Stimulated activated CD8-positive, alpha-beta memory T cell treated with anti-CD3 and anti-CD28 coated beads, Interleukin-2, amount 100 ng/mL, for 48 hours (primary cell): ENCODE measurements at places on chromosomes 4 and X.

GRCh38 chrX:88613338-88613737 is 133.7 kb upstream of the CPXCR1 start:
- no peak for DNase-seq

DNA sequence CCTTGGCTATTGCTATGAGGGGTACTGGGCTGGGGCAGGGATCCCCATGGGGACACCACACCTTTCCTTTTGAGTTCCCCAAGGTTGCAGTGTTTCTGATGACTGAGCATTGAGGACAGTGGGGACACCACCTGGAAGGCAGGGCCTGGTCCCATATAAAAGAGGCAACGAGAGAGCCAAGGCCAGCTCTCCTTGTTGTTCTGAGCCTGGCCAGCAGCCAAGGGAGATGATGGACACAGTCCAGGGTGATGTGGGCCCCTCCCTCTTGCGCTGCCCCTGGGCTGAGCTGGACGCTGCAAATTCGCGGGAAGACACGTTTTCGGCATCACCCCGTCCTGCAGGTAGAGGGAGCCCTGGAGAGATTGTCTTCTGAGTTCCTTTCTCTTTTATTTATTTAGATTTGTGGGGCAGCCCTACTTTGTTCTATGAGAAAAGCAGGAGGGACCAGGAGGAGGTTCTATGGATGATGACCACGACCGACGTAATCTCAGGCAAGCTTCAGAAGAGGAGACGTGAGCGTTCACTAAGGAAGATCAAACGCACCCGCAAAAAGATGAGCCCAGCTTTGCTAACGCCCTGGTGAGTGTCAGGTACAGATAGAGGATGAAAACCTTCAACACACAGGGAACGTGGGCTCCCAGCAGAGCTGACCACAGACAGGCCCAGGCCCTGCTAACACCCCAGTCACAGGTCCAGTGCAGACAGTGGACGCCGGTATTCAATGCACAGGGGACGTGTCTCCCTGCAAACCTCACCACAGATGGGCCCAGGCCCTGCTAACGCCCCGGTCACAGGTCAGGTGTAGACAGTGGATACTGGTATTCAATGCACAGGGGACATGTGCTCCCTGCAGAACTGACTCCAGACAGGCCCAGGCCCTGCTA is 97.4 kb downstream of the SHOX start:
- DNase-seq: no peak

DNA sequence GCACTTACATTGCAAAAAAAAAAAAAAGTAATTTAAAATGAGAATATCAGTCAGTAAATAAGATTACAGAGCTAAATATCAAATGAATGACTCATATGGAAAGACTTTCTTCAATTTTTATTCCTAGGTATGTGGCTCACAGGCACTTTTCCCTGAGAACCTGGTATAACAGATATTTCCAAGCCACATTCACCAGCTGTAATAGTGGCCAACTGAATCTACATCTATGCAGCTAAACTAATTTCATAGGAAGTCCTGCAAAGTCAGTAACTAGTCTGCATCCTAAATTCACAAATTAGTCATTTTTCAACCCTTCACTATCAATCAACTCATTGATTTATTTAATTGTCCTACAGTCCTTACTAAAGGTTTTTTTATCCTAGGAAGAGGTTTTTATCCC is 5.6 kb downstream of the PDE5A start:
- no peak for DNase-seq

- no peak for DNase-seq
Observed at GRCh38 chrX:21658152-21658737, at the start of gene KLHL34. TSS of gene KLHL34 (minus strand) at chrX:21658330. CDS start at chrX:21657788, 542 bp downstream.

DNA sequence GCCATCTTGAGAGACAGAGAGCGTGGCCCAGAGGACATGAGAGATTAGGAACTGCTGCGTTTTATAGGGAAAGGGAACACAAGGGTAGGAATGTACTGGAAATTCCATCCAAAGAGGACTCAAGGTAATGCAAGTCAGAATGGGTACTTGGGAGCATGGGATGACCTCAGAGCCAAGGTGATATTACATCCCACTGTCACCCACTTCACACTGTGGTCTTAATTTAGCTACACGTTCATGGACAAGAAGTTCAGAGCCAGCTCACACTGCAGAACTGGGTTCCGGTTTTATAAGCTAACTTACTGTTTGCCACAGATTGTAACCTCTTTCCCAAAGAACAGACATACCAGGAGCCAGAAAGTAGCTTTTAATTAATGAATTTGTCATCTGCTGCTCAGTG is 244.7 kb downstream of the CBR4 start:
- no peak for DNase-seq

- DNase-seq: no peak
Observed at GRCh38 chrX:118541482-118541881, 45.9 kb downstream of the DOCK11 start.

DNA sequence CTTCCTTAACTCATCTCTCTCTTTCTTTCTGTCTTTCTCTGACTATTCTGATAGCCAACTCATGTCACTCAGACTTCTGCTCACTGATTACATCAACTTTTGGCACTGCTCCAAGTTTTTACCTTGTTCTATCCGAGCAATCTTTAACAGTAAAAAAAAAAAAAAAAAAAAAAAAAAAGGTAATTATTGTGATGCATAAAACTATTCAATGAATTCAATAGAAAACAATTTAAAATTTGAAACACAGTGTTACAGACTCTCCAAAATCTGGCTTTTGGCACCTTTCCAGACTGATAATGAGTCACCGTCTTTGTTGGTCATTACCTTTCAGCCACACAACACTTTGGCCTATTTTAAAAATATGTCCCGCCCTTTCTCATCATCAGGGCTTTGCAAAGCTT is 229.5 kb downstream of the GALNTL6 start:
- no peak for DNase-seq

- peak; percentile 32 for DNase-seq
Observed at GRCh38 chrX:24081661-24082154, 27.0 kb downstream of the EIF2S3 start.

DNA sequence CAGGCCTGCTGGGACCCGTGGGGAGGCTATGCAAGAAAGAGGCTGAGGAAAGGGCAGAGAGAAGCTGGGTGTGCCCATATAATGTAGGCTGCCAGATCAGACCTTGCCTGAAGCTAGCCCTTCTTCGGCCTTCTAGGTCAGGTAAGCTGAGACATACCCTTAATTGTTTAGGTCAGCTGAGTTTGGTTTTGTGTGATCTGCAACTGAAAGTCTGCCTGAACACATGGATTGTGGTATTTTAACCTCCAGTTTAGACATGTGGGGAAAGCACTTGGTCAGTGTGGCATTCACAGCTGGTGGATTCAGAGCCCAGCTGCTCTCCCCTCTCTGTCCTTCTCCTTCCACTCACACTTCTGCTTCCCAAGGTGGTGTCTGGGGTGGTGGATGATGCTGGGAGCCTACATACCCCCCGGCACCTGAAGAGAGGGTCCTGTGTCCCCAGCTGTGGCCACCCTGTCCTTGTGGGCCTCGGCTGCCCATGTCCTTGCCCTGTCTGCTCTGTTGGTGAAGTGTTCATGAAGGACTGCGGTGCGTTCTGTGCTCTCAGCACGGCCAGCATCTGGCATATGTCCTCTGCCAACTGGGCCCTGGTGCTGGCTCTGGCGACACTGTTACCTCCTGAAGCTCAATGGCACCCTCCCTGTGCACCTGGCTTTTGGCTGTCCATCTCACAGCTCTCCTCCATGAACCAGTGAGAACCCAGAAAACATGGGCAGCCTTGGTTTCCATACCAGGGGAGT is 82.1 kb downstream of the NAT8L start:
- no peak for DNase-seq

GRCh38 chr4:140047786-140048185 is 106.2 kb downstream of the MAML3 start:
- no peak for DNase-seq

DNA sequence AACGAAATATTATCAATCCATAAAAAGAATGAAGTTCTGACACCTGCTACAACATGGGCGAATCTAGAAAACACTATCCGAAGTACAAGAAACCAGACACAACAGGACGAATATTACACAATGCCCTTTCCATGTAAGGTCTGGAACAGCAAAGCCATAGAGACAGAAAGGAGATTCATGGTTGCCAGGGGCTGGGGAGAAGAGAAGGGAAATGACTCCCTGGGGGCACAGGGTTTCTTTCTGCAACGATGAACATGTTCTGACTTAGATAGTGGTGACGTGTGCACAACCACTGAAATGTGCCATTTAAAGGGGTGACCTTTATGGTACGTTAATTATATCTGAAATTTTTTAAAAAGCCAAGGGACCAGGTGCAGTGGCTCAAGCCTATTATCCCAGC is 28.3 kb downstream of the GPR143 start:
- no peak for DNase-seq

GRCh38 chrX:19334945-19335626 is 8.6 kb upstream of the PDHA1 start:
- DNase-seq: no peak

- DNase-seq: no peak
Observed at GRCh38 chr4:105520819-105521790, 31.3 kb upstream of the ARHGEF38 start.

GRCh38 chr4:39480902-39481695 is 22.2 kb downstream of the LIAS start:
- DNase-seq: no peak

- no peak for DNase-seq
Observed at GRCh38 chrX:120575379-120576114, 14.8 kb upstream of the CUL4B start.

GRCh38 chr4:150818661-150819060 is 196.4 kb downstream of the LRBA start:
- DNase-seq: no peak

DNA sequence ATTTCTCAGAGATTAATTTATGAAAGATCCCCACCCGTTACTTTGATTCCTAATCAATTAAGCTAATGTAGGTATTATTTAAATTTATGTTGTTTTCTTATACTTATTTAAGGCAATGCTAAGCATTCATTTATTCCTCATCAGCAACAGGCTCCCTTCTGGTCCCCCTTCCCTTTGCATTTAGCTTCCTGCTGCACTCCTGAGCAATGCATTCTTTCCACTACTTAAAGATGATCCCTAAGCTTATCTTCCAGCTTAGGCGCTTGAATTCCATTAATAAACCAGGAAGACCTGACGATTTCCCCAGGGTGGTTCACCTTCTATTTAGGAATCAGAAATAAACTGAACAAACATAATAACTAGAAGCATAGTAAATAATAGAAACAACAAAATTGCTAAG is 1003.1 kb downstream of the FSTL5 start:
- DNase-seq: no peak

- no peak for DNase-seq
Observed at GRCh38 chr4:88797725-88798124, 100.1 kb upstream of the NAP1L5 start.

- no peak for DNase-seq
Observed at GRCh38 chr4:156113138-156113765, 159.6 kb upstream of the CTSO start.

- DNase-seq: no peak
Observed at GRCh38 chr4:155552180-155552579, 114.5 kb upstream of the GUCY1A1 start.

DNA sequence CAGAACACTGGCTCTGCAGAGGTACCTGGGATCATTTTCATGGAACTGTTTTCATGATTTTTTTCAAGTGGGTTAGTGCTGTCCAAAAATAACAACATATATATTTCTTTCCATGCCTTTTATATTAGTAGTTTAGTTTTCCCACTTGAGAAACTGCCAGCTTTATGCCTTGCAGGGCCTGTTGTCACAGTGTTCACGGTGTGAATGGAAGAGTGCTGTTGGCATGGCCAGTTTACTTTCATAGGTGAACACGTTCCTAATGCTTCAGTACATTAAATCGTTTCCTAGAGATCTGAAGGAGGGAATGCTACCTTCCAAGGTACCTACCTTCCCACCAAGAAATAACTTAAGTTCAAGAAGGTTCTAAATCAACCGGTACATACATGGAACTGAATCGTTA is 12.6 kb downstream of the DOCK11 start:
- DNase-seq: no peak

- no peak for DNase-seq
Observed at GRCh38 chr4:106681381-106681921, 312.9 kb upstream of the GIMD1 start.

DNA sequence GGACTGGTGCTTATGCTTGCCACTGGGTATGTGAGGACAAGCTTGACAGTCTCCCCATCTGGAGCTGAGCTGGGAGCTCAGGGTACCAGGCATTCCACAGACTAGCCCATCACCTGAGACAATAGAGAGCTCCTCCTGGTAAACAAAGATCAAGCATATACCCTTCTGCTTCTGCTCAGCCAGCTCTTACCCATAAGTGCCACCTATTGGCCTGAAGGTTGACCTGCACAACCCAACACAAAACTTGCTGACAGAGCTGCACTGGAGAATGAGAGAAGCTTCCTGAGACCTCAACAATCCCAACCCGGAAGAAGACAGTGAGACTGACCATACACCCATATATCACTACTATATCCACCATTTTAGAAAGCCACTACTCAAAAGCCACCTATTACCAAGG is 1049.2 kb upstream of the INTU start:
- no peak for DNase-seq

DNA sequence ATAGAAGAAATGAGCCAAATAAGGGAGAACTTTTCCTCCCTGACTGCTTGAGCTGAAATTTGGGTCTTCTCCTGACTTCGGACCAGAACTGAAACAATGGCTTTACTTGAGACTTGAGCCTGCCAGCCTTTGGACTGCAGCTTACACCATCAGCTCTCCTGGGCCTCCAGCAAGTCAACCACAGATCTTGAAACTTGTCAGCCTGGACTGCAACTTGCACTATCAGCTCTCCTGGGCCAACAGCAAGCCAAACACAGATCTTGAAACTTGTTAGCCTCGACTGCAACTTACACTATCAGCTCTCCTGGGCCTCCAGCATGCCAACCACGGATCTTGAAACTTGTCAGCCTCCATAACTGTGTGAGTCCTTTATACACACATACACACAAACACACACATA is 425.9 kb upstream of the PCDH7 start:
- no peak for DNase-seq

GRCh38 chr4:150938417-150938816 is 76.7 kb downstream of the LRBA start:
- DNase-seq: no peak
